Karpas-422 (cell line): ENCODE measurements at places on chromosomes 6 and 20. TPM values are rescaled to one million over a fixed set of nuclear protein-coding genes. Genes with fewer than 3 reads are reported as not detected.

DNA sequence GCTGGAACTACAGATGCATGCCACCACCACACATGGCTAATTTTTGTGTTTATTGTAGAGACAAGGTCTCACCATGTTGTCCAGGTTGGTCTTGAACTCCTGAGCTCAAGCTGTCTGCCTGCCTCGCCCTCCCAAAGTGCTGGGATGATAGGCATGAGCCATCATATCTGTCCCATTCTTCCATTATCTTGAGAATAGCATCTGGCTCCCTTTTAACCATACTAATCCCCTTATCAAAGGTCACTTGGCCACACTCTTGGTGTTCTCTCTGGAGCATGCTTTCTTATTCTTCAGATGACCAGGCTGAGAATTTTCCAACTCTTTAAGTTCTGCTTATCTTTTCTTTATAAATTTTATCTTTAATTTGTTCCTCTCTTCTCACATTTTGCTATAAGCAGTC lies 15.9 kb upstream of the TRERF1 start:
- no peaks in the 10 kb centered on the region for H3K4me1 ChIP-seq
- H3K36me3 ChIP-seq: no peaks in the 10 kb centered on the region
- no peaks in the 10 kb centered on the region for H3K27me3 ChIP-seq
- no peak overlapping the region for H3K27ac ChIP-seq
- DNase-seq: no peak
- H3K4me3 ChIP-seq: no peak overlapping the region

Gene MMP24OS
- 12.4 and 17.1 TPM in 2 replicates for total RNA-seq

DNA sequence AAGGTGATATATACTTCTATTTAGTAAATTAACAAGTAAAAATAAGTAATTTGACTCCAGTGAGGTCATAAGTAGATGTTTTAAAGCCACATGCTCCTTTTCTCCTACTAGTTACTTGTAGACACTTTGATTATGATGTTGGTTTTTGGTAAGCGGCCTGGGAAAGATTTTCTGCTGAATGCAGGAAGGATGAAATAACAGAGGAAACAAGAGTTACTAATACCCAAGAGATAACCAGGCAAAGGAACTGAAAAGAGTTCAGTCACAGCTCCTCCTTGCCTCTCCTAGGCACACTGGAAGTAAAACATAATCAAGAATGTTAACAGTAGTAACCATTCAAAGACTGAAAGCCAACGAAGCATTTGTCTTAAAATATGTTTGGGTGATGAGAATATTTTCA lies 203.3 kb downstream of the RNGTT start:
- peaks cover 3% of the 10 kb centered on the region; the same call in 1 of the 2 replicates for H3K36me3 ChIP-seq
- peaks cover 21% of the 10 kb centered on the region for H3K4me1 ChIP-seq
- no peaks in the 10 kb centered on the region for H3K27me3 ChIP-seq
- no peak overlapping the region for H3K4me3 ChIP-seq
- no peak for DNase-seq
- no peak overlapping the region for H3K27ac ChIP-seq

DNA sequence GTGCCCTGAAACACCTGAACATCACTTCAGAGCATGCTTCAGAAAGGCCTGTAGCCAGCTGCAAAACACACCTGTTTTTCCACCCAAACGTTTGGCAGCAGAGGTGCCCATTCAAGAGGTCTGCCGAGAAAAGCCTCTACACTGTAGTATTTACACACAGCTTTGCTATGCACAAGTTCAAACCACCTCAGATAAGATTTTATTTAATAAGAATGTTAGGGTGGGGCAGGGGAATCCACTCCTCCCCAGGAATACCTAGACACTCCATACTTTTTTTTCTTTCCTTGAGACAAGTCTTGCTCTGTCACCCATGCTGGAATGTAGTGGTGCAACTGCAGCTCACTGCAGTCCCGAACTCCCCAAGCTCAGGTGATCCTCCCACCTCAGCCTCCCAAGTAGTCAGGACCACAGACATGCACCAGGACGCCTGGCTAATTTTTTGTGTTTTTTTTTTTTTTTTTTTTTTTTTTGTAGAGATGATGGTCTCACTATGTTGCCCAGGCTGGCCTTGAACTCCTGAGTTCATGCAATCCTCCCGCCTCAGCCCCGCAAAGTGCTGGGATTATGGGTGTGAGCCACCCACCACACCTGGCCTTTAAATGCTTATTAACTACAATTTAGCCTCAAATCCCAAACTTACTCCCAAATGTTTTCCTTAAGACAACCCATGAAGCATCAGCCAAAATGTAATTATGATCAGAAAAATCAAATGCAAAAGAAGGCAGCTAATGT lies 9.7 kb downstream of the MRPL14 start:
- no peak for DNase-seq
- peaks cover 18% of the 10 kb centered on the region for H3K36me3 ChIP-seq
- no peak overlapping the region for H3K27ac ChIP-seq
- no peak overlapping the region for H3K4me3 ChIP-seq
- peaks cover 6% of the 10 kb centered on the region for H3K4me1 ChIP-seq

GRCh38 chr20:37364927-37365272 lies 19.0 kb downstream of the SRC start:
- H3K27ac ChIP-seq: peak overlapping the region; percentile 92
- H3K4me1 ChIP-seq: peaks cover 84% of the 10 kb centered on the region
- H3K4me3 ChIP-seq: no peak overlapping the region
- peaks cover 14% of the 10 kb centered on the region for H3K36me3 ChIP-seq
- H3K27me3 ChIP-seq: no peaks in the 10 kb centered on the region

Gene ADAM33
- total RNA-seq: not detected in 2 replicates
